ENCODE measurements at places on chromosomes 1 and 21.

DNA sequence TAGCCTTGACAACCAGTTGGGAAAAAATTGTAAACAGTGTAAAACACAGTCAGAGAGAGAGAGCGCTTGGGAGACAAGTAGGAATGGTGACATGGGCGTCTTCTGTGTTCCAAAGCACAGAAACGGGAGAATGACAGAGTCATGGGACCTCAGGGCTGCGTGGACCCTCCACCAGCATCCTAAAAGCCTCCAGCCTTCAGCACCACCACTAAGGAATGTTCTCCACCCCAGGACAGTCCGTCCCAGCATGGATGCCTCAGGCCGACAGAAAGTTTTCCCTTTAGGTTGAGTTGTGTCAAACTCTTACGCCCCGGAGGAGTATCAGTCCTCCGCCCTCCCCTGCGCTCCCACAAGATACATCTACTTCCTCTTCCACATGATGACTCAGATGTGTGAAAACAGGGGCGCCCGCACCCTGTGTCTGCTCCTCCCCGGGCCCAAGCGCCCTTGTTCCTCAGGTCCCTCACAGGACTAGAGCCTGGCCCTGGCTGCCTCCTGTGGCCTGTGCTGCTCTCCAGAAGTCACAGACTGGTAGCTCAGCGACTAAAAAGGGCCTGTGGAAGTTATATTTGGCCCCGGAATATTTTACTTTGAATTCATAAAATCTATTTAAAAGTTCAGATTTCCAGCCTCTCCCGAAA is 63.9 kb upstream of the EFHD2 start:
- DNase-seq, result no peak

DNA sequence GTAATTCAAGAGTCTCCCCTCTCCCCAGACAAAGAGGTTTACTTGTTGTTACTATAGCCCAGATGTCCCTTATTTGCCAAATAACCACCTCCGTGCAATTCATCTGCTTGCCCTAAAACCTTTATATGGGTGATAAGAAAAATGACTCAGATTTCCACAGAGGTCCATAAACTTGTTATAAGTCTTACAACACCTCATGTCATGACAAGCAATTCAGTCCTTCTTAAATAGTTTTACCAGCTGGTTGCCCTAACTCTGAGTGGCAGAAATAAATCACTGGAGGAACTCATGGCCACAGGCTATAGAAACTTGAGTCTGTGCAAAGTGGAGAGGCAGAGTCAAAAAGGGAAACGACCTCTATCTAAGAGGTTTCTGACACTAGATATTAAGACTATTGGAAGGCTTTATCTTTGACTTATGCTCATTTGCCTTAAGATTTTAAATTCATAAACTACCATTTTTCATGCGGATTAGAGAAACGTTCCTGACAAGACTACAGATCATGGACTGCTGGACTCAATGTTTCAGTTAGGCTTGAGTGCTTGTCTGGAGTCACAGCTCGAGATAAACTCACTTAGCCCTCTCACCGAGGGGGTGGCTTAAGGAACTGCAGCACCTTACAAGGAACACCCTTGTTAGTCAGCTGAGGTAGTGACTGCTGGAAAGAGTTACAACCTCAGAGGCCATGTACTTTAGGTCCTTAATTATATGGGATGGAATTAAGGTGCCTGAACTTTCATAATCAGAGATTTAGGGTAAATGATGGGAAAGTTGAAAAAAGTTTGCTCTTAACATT is 662.5 kb upstream of the USP24 start:
- DNase-seq, result no peak

- DNase-seq, result no peak
Observed at GRCh38 chr1:15932612-15933011, 43.3 kb downstream of the ZBTB17 start.

GRCh38 chr1:31763671-31764311 is 349 bp downstream of the ADGRB2 start:
- DNase-seq, result no peak

GRCh38 chr1:31383967-31384366 is 11.1 kb upstream of the FABP3 start:
- no peak for DNase-seq

DNA sequence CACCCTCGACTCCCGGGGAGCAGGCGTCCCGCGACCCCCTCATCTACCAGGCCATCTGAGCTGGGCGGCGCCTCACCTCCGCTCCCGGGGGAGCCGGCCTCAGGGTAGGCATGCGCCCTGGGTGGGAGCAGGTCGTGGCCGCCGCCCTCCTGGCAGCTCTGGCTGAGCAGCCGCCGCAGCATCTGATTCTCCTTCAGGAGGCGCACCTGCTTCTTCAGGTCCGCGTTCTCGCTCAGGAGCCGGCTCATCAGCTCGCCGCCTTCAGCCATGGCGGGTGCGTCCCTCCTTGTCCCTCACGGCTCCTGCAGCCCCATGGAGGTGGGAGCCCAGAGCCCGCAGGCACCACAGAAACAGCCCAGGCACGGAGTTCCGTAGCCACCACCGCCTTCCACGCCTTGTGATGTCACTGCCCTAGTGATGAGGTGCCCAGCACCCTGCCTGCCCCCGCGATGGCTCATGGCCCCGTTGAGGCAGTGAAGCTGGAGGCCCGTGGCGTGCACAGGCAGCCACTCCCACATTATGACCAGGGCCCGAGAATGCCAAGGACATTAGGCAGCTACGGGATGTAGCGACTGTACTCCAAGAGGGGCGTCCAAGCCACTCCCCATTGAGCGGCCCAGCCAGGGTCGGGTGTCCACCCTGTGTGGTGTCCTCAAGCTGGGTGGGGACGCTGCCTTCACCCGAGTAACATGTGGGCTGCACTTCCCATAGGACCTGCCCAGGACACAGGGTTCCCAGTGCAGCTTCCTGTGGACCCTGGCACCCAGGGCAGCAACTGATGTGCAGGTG is 1.5 kb downstream of the SPATC1L start:
- DNase-seq, result no peak

DNA sequence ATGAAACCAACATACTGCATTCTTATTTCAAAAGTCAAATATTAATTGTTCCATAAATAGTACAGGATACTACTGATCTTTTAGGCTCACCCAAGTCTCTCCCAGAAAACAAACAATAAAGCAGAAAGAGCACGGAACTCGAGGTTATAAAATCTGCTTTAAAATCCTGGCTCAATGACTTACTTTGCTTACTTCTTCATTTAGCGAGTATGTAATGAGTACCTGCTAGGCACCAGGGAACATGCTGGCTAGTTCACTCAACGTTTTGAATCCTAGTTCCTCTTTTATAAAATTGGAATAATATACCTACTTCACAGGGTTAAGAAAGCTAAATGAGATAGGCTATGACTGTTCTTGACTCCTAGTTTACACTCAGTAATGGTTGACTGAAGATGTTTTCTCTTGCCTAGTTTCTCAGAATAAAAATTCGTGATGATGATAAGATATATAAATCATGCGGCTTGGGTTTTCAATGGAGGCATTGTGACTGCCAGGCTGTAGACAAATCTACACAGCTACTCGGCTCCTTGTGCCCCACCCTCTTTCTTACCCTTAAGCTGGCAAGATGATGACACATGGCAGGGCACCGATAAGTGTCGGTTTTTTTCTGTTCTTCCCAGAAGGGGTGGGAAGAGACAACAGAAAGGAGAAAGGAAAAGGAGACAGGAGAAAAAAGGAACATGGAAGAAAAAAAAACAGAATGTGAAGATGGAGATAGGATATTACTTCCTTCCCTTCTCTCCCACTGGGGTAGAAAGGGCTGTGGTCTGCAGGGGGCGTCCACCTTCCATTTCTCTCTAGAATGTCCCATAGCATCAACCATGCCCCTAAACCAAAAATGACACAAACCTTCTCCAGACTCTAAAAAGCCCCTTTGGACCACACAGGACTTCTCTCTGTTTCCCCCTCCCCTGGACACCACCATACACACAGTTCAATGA is 507.1 kb downstream of the SMYD3 start:
- DNase-seq, result no peak

DNA sequence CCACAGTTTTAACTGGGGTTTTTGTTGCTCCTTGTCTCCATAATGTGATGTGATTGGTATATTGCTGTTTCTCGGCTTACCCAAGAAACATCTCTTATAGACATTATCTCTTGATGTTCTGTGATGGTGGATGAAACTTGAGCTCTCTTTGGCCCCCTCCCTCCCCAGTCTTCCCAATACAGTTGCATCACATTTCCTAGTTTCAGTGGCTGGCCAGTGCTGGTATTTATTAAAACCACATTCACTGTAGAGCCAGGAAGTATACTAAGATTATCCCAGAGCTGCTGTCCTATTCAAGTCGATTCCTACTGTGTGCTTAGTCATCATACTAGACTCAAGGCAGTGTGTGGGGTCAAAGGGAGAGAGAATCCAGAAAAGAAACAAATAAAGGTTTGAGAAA is 244.4 kb downstream of the KAZN start:
- DNase-seq, result no peak

DNA sequence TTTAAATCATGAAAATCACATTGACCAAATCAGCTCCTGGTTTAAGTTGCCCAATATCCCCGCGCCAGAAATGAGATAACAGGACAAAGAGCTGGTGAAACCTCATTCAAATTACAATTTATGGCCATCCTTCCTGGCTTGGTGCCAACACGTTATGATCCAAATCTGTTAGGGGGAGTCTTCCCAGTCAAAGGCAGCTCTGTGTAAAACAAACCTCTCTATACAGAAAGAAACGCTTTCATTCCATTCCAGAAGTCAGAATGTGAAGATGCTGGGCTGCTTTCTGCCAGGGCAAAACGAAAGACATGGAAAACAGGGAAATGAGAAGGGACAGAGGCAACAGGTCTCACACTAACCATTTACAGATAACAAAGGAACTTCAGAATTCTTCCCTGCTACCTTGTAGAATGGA is 53.5 kb upstream of the TIAM1 start:
- no peak for DNase-seq

GRCh38 chr21:38505654-38506523 is 7.6 kb upstream of the ERG start:
- no peak for DNase-seq

DNA sequence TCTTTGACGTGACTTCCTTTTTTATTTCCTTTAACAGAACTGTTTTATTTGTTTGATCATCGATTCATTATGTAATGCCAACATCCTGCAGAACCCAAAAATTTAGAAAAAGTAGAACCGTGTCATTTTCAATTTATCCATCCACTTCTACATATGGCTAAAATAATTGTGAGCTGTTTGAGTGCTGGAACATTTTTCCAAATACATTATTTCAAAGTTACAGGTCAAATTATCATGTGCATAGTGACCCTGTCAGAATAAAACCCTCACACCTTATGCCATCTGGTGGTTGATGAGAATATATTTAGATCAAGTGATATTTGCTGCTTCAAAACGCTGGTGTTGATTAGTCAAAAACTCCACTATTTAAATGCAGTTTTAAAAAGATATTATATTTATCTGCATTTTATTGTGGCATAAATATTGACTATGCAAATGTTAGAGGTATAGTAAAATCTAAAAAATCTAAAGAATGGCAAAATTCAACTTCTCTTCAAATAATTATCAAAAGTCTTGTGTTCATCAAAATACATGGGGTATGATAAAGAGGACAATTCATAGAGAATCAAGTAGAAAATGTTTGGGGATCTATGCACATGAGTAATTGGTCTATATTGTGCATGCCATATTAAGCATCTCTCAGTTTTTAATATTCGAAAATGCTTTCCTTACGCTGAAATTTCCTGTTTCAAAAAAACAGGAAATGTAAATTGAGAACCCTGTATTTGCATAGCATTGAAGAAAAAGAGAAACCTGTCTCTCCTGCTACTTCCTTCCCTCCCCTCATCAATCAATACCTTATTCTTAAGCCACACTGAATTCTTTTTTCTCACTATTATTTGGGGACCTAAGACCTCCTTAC is 39.7 kb downstream of the UBE2U start:
- no peak for DNase-seq

GRCh38 chr21:25550352-25551120 is 56.7 kb downstream of the MRPL39 start:
- no peak for DNase-seq

DNA sequence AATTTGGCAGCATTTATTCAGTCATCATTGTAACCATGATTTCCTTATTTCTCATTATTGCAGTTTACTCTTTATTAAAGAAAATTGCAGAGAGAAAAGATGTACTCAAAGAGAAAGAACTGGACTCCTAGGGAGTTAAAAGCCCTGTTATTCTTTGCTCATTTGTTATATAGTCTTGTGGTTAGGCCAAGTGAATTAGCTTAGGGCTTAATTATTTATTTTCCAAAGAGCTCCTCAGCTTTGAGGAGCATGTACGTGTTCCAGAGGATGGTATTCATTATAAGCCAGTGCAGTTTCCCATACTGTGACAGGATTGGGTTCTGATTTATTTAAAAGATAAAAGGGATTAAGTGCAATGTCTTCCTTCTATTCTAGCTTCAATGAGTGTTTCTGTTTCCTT is 86.4 kb downstream of the GPR161 start:
- DNase-seq, result no peak

- no peak for DNase-seq
Observed at GRCh38 chr1:43021547-43022474, 63.1 kb upstream of the SLC2A1 start.

GRCh38 chr1:32342704-32343103 is 6.7 kb upstream of the MARCKSL1 start:
- DNase-seq, result no peak

- DNase-seq, result no peak
Observed at GRCh38 chr1:206962272-206962671, 8.0 kb downstream of the FCAMR start.

- no peak for DNase-seq
Observed at GRCh38 chr1:160166166-160166868, 14.9 kb downstream of the ATP1A4 start.

- no peak for DNase-seq
Observed at GRCh38 chr1:155651861-155652661, 36.5 kb downstream of the YY1AP1 start.

DNA sequence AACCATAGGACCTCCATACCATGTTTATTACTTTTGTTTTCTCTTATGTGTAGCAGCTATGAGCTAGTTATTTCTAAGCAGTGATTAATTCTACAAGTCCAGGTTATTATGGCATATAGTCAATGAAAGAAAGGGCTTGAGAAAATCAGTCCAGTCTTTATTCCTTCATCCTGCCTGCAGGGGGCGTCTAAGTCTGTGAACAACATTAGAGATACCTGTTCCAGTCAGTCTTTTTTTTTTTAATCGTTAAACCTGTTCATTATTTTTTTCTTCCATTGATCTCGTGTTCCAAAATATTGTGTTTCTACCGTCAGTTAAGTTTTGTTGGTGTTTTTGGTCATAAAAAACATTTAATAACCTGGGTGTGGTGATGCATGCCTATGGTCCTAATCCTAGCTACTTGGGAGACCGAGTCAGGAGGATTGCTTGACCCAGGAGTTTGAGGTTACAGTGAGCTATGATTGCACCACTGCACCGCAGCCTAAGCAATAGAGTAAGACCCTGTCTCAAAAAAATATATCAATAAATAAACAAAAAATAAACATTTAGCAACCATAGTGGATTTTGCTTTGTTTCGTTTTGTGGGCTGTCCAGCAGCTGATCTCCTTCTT is 29.4 kb upstream of the CD2 start:
- DNase-seq, result no peak

GRCh38 chr1:198165927-198166647 is 9.3 kb downstream of the NEK7 start:
- DNase-seq, result no peak
